ENCODE measurements at places on chromosomes 5 and 9.
A peak's percentile ranks its signal among the peaks of the same experiment; 100 is the strongest.

- DNase-seq, result no peak
- no peaks in the 10 kb centered on the region for H3K4me1 ChIP-seq
- no peaks in the 10 kb centered on the region for H3K27me3 ChIP-seq
- no peak overlapping the region for H3K4me3 ChIP-seq
Observed at GRCh38 chr5:465591-466403, 22.8 kb downstream of the EXOC3 start.

GRCh38 chr5:42590566-42590965 is 166.1 kb upstream of the CCDC152 start:
- H3K4me1 ChIP-seq, result no peaks in the 10 kb centered on the region
- H3K27me3 ChIP-seq, result no peaks in the 10 kb centered on the region
- H3K36me3 ChIP-seq, result no peaks in the 10 kb centered on the region
- no peak overlapping the region for H3K4me3 ChIP-seq
- no peak overlapping the region for H3K27ac ChIP-seq

DNA sequence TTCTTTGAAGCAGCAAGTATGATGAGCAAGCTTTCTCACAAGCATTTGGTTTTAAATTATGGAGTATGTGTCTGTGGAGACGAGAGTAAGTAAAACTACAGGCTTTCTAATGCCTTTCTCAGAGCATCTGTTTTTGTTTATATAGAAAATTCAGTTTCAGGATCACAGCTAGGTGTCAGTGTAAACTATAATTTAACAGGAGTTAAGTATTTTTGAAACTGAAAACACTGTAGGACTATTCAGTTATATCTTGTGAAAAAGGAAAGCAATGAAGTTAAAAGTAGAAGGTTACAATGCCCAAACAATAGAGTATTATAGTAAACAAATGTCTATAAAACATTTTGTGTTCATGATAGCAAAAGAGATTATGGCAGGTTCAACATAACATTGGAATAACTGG is 88.6 kb downstream of the JAK2 start:
- H3K27ac ChIP-seq, result no peak overlapping the region
- H3K27me3 ChIP-seq, result no peaks in the 10 kb centered on the region
- no peak overlapping the region for H3K4me3 ChIP-seq
- no peak for DNase-seq

GRCh38 chr5:81789033-81789432 is 38.1 kb upstream of the SSBP2 start:
- H3K27ac ChIP-seq, result no peak overlapping the region
- no peaks in the 10 kb centered on the region for H3K36me3 ChIP-seq
- no peak overlapping the region for H3K4me3 ChIP-seq
- no peak for DNase-seq
- H3K4me1 ChIP-seq, result peaks cover 6% of the 10 kb centered on the region

DNA sequence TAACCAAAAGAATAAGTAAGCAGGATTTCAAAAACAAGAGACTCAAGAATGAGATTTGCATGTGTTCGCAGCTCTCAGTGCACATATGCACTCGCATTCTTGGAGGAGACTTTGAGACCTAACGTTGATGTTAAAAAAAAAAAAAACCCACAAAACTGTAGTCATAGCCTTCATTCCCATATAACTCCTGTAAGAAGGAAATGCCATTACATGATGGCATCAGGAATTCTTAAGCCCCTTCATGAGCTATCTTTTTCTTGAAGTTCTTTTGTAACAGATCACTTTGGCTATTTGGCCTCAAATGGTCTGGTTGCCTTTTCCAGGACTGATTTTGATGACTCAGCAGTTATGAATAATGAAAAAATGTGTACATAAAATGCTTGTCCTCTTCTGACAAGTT is 113.8 kb downstream of the ALDH1A1 start:
- H3K4me3 ChIP-seq, result no peak overlapping the region
- H3K27me3 ChIP-seq, result no peaks in the 10 kb centered on the region
- no peak overlapping the region for H3K27ac ChIP-seq
- no peak for DNase-seq

- no peak overlapping the region for H3K4me3 ChIP-seq
- no peaks in the 10 kb centered on the region for H3K36me3 ChIP-seq
- no peak overlapping the region for H3K27ac ChIP-seq
- H3K4me1 ChIP-seq, result no peaks in the 10 kb centered on the region
Observed at GRCh38 chr5:54753034-54753433, 232.4 kb downstream of the ESM1 start.

DNA sequence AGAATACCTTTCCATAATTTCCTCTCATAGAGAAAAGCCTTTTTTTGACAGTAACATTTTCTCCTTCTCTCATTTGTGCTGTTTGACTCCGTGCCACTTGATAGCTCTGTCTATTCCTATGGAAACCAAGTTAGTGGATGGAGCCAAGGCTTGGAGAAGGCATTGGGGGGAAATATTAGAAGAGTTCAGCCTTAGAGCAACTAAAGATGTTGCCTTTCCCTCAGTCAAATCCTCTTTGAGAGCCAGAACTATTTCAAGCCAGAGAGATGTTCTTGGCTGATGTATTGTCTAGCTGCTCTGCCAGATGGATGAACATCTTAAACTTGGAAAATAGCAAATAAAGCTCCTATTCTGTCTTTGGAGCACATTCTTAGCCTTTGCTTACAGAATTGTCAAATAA is 112.4 kb downstream of the INVS start:
- no peaks in the 10 kb centered on the region for H3K4me1 ChIP-seq
- H3K36me3 ChIP-seq, result no peaks in the 10 kb centered on the region
- no peaks in the 10 kb centered on the region for H3K27me3 ChIP-seq

- peaks cover 90% of the 10 kb centered on the region for H3K27me3 ChIP-seq
- H3K4me3 ChIP-seq, result peak within 1 kb of the TSS; percentile 34
- H3K36me3 ChIP-seq, result no peaks in the 10 kb centered on the region
- no peak within 1 kb of the TSS for H3K27ac ChIP-seq
- no peak for DNase-seq
- H3K4me1 ChIP-seq, result peaks cover 13% of the 10 kb centered on the region
Observed at GRCh38 chr5:37839407-37840052, at the start of gene GDNF. Gene GDNF, minus strand, starts transcription at chr5:37840041. Its CDS starts 5,245 bp downstream, at chr5:37834796.

GRCh38 chr9:103985077-103985476 is 109.0 kb upstream of the SMC2 start:
- DNase-seq, result no peak
- no peak overlapping the region for H3K4me3 ChIP-seq
- H3K27me3 ChIP-seq, result no peaks in the 10 kb centered on the region
- no peaks in the 10 kb centered on the region for H3K36me3 ChIP-seq

- DNase-seq, result no peak
- no peaks in the 10 kb centered on the region for H3K36me3 ChIP-seq
- H3K4me1 ChIP-seq, result no peaks in the 10 kb centered on the region
- no peak overlapping the region for H3K27ac ChIP-seq
- no peak overlapping the region for H3K4me3 ChIP-seq
- H3K27me3 ChIP-seq, result no peaks in the 10 kb centered on the region
Observed at GRCh38 chr9:8338767-8339510, 539.4 kb upstream of the DMAC1 start.

- no peaks in the 10 kb centered on the region for H3K4me1 ChIP-seq
- no peak for DNase-seq
- H3K27ac ChIP-seq, result no peak overlapping the region
- no peaks in the 10 kb centered on the region for H3K27me3 ChIP-seq
- no peak overlapping the region for H3K4me3 ChIP-seq
- H3K36me3 ChIP-seq, result no peaks in the 10 kb centered on the region
Observed at GRCh38 chr5:95842854-95843544, 20.5 kb upstream of the GLRX start.
